ENCODE measurements at places on chromosomes 3 and 15.

DNA sequence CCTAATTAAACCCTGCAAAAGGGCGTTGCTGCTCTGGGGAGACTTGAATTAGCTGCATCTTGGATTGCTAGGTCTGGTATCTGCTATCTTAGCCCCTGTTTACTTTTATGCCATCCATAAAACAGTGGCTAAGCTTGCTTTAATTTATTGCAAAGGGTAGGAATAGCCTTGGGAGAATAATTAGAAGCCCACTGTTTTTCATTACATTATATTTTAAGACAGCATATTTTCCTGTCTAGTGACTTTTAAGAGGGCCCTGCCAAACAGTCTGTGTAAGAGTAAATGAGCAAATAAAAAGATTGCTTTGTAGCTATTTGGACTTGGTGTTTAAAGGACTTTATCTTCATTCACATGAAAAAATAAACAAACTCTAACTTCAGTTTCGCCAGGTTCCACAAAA lies 17.4 kb upstream of the SUSD5 start:
- DNase-seq, result no peak

- peak; percentile 3 for DNase-seq
These were observed 28.8 kb downstream of the PPM1L start for GRCh38 chr3:160784853-160785252.

GRCh38 chr3:24582431-24583403 lies 88.1 kb upstream of the THRB start:
- DNase-seq, result no peak

DNA sequence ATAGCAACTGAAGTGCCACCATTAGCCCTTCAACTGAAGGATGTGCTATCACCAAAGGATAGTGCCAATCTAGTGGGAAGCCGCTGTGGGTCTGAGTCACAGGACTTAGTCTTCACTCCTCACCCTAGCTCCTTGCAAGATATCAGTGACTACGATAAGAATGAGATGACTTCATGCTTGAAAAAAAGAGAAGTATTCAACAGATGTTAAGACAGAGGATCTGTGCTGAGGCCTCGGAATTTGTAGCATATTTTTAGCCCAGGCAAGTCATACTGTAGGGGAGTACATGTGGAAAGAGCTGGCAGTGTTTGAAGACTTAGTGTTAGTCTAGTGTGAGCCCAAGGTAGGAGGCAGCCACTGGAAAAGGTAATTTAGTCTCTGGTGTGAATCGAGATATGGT lies 270.7 kb upstream of the LRTM1 start:
- no peak for DNase-seq

GRCh38 chr3:2934541-2934940 lies 175.6 kb downstream of the IL5RA start:
- no peak for DNase-seq

GRCh38 chr15:21267226-21267625 lies 173.1 kb downstream of the POTEB3 start:
- DNase-seq, result no peak

DNA sequence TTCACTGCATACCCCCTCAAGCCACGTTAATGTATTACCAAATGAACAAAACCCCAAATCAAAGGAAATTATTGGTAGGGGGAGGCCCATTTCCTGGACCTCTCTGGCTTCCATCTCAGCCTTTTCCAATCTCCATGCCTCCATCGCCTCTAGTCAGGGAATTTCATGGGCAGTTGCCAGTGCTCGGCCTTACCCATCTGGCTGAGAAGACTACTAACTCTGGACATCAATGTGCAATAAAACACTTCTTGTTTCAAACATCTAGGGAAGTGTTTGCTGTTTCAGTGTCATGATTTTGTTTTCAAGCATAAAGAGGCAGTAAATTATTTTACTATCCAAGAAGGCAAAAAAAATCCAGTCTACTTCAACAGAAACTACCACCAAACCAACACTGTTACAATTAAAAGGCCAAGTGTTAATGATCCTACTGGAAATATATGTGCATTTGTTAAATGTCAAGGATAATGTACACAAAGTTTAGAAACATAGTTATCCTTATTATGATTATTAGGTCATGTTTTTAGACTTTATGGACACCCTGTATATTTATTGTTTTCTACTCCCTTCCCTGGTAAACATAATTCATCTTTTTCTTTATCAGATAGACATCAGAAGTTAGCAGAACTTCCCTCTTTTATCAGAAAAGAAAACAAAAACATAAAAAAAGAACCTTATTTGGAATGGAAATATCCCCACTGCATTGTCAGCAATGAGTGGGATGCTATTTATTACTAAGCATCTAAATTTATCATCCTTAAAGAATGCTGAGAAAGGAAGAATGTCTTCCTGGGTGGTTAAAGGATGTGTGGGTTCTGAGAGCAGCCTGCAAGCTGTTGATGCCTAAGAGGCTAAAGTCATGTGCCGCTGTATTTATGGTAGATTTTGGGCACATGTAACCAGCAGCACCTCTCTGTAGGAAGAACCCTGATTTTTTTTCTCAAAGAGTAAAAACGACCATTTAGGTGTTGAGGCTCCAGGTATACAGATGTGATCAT lies 15.2 kb downstream of the LDHAL6B start:
- DNase-seq, result no peak

GRCh38 chr3:190862209-190863118 lies at the start of gene GMNC:
TSS of gene GMNC (minus strand) at chr3:190862694. CDS start at chr3:190862615, 79 bp downstream.
- DNase-seq, result peak; percentile 61

DNA sequence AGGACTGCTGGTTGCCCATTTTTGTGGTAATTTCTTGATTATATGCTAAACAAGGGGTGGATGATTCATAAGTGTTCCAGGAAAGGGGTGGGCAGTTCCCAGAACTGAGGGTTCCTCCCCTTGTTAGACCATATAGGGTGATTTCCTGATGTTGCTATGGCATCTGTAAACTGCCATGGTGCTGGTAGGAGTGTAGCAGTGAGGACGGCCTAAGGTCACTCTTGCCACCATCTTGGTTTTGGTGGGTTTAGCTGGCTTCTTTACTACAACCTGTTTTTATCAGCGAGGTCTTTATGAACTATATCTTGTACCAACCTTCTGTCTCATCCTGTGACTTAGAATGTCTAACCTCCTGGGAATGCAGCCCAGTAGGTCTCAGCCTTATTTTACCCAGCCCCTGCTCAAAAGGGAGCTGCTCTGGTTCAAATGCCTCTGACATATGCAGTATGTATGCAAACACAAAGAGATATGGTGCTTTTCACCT lies 46.2 kb downstream of the C3orf38 start:
- DNase-seq, result no peak

DNA sequence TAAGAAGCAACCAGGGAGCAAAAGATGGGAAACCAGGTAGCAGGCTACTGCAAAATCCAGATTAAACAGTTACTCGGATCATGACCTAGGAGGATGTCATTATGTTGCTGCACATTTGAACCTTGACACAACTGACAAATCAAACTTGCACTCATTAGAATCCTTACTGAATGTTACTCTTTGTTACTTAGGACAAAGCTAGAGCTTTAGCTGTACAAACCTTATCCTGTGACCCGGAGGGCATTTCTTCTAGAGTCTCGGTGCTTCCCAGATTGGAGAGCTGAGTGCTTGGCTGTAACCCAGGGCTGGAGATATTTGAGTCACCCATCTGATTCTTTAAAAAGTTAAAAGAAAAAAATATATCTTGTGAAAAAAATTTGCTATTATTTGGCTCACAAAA lies 43.4 kb downstream of the DCP1A start:
- no peak for DNase-seq

DNA sequence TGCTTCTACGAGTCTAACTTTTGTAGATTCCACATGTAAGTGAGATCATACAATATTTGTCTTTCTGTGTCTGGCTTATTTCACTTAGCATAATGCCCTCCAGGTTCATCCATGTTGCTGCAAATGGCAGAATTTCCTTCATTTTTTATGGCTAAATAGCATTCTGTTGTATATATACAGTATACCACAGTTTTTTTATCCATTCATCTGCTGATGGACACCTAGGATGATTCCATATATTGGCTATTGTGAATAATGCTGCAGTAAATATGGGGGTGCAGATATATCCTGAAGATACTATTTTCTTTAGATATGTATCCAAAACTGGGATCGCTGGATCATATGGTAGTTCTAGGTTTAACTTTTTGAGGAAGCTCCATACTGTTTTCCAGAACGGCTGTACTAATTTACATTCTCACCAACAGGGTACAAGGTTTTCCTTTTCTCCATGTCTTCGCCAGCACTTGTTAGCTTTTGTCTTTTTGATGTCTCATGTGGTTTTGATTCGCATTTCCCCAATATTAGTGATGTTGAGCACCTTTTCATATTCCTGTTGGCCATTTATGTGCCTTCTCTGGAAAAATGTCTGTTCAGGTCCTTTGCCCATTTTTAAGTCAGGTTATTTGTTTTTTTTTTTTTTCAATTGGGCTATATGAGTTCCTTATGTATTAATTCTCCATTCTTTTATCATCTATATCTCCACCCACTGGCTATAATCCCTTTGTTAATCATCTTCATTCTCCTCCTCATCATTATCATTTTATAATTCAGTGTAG lies 26.9 kb downstream of the CHCHD4 start:
- no peak for DNase-seq

DNA sequence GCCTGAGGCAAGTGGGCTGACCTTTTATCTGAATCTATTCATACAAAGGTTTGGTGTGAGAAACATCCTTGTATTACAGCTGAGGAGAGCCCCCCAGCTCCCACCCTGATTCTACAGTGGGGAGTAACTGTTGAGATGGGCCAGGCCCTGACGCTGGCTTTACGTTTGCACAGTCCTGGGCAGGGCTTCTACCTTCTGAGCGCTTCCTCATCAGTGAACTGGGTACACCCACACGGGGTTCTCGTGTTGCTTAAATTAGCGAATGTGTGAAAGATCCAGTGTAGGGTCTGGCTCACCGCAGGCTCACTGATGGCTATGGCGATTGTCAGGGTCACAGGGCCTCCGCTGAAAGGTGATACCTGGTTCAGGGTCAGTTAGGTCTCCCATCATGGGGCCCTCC lies 7.3 kb upstream of the GHRL start:
- no peak for DNase-seq

- no peak for DNase-seq
These were observed 18.2 kb upstream of the HRH1 start for GRCh38 chr3:11136116-11136515.

DNA sequence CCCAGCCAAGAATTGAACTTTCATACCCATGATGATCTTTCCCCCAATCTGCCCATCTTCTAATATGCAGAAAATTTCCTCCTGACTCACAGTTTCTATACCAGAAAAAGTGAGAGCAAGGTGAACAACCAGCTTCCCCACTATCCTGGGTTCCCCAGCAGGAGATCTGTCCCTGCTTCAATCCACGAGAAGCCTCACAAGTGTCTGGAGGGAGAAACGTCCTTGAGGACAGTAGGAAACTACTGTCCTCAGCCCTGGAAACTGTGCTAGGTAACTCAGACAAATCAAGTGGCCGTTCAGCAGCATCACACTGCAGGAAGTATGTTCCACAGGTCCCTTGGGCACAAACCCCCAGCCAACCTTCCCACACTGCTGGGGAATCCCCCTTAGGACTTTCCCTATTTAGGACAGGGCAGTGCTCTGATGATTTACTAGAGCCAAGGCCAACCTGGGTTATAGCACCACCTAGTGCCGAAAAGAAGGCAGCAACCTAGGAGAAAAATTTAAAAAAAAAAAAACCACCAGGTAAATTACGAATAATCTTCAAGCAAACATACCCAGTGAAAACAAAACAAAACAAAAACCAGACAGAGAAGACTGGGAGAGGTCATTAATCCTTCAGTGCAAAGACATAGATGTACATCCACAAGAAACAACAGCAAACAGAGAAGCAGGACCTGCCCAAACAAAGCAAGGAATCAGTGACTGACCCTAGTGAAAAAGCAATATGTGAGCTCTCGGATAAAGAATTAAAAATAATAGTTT lies 36.0 kb downstream of the MORC1 start:
- DNase-seq, result peak; percentile 13

DNA sequence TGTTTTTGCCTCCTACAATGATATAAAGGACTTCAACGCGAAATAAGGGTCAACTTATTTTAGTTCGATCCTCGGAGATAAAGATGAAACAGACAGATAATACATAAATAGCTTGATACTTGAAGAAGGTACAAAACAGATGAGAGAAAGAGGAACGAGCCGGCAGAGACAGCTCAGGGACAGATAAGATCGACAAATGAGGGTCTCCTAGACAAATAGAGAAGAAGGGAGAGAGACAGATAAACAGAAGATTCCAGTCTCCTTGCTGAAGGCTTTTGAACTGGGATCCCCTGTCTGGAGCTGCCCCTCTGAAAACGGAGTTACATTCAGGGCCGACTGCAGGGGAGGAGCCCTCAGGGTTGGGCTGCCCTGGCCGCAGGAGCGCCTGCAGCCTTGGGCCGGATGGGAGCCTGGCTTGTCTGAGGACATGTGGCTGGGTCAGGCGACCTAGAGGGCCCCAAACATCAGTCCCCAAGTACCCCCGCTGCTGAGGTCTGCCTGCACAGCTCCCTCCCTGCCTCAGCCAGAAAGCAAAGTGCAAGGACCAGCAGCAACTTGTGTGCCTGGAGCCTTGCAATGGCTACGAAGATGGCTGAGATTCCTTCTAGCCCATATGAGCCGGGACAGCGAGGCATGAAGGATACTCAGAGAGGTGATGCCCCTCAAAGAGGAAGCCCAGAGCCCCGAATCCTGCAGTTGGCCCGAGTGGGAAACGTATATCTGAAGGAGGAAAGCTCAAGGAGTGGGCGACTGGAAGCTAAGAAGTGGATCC lies 926 bp upstream of the SKOR1 start:
- peak; percentile 35 for DNase-seq

DNA sequence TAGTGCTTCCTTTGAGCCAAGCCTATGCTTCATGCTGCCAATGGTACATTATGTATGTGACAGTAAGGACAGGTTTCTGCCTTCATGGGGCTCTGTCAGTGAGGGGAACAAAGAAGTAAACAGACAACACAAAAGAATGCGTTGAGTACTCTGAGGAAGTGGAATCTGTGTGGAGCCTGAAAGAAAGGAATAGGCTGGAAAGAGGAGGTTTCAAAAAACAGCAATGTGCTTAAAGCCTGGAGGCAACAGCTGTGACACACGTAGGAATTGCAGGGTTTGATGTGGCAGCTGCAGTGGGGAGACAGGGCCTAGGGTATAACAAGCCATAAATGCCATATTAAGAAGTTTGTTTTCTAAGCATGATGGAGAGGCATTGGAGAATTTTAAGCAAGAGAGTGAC lies 316.7 kb downstream of the CLSTN2 start:
- peak; percentile 87 for DNase-seq

DNA sequence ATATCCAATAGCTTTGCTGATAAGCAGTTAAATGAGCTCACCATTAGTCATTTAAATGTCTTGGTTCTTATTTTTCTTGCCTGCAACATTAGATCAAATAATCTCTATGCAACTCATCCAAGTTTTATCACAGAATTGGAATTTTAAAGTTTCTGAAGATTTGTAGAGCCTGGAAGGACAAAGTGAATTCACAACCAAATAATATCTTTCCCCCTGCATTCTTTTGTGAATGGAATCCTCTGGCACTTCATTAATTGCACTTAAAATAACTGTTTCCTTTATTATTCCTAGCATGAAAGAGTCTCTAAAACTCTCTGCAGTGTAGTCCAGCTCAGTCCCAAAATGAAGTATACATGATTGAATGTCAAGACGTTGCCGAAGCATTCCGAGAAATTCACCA lies 345.6 kb upstream of the TGFBR2 start:
- DNase-seq, result no peak
